Activated CD4-positive, alpha-beta T cell treated with anti-CD3 and anti-CD28 coated beads, Interleukin-2, Interleukin-6, amounts not matched to agents 100 ng/mL and 50 ng/mL, durations not matched to agents 16 hours and 8 hours (primary cell): ENCODE measurements at places on chromosomes 4 and X.

DNA sequence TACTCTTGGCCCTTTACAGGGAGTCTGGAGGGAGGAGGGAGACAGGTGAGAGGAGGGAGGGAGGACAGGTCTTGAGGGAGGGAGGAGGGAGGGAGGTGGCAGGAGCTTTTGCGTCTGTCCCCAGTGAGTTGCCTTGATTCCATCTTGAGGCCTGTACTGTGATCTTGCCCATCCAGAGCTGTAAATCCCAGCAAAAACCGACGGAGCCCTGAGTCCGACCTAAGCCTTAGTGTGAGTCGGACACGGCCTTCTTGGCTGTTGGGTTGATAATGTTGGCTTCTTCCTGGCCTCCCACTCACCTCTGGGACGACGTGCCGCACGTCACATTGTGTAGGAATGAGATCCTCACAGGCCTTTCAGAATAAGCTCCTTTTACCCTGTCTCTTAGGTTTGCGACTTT lies 72.5 kb downstream of the RGS12 start:
- no peak for DNase-seq

- DNase-seq = no peak
Measured at GRCh38 chrX:3443184-3443583, 96.7 kb upstream of the MXRA5 start.

- no peak for DNase-seq
Measured at GRCh38 chr4:38193236-38193863, 233.2 kb downstream of the PTTG2 start.

- no peak for DNase-seq
Measured at GRCh38 chrX:3407121-3407520, 60.7 kb upstream of the MXRA5 start.

DNA sequence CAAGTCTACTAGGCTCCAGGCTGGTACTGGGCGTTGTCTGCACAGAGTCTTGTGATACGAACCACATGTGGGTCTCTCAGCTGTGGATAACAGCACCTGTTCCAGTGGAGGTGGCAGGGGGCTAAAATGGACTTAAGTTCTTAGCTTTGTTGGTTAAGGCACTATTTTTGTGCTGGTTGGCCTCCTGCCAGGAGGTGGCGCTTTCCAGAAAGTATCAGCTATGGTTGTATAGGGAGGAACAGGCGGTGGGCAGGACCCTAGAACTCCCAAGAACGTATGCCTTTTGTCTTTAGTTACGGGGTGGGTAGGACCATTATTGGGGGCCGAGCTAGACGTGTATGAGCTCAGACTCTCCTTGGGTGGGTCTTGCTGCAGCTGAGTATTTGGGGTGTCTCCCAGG lies 1138.4 kb downstream of the PCDH19 start:
- peak; percentile 2 for DNase-seq

DNA sequence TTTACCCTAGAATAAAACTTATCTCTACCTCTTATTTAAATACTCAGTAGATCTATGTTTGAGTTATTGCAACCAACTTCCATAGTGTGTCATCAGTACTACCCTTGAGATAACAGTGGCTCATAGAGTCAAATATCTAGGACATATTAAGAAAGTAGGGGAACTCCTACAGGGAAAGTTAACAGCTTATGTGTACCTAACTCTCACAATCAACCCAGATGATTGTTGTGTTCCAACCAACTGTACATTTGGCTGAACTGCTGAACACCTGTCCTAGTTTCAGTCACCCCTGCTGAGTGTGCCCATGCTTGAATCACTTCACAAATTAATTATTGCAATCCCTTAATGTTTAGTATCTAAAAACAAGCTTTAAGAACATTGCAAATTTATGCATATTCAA lies 244.2 kb upstream of the GRID2 start:
- DNase-seq = no peak

DNA sequence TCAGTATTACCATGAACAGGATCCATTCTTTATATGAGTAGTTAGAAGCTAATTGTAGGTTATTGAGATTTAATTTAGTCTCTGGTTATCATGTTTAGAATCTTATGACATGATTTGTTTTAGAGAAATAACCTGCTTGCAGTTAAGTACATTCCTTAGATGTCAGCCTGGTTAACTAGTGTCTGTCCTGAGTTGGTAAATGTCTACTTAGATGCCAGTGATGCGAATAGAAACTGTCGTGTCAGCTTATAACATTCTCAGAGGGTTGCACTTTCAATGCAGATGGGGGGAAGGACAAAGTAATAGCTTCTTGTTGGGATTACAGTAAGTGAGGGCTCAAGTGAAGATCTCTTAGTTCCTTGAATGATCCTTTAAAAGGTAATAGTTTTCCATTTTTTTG lies 227.8 kb upstream of the SPRY1 start:
- DNase-seq = peak; percentile 35

DNA sequence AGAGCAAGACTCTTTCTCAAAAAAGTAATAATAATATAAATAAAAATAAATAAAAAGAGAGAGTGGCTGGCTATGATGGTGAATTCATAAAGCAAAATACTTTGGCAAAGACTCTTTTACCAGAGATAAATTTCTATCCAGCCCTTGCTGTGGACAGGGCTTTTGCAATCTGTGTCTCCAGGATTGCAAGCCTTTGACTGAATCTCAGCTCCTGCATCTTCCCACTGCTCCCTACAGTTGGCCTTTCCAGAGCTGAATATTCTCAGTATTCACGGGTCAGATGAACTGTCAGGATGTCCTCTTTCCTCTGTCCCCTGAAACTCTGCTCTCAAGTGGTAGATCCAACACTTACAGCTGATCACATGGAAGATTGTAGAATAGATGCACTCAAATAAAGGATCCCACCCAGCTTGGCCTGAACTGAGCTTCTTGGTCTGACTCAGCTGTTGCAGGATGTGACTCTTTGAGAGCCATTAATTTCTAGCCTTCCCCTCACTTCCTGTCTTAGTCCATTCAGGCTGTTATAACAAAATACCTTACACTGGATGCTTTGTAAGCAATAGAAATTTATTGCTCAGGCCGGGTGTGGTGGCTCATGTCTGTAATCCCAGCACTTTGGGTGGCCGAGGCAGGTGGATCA lies 123.4 kb upstream of the GUCY1A1 start:
- peak; percentile 2 for DNase-seq

DNA sequence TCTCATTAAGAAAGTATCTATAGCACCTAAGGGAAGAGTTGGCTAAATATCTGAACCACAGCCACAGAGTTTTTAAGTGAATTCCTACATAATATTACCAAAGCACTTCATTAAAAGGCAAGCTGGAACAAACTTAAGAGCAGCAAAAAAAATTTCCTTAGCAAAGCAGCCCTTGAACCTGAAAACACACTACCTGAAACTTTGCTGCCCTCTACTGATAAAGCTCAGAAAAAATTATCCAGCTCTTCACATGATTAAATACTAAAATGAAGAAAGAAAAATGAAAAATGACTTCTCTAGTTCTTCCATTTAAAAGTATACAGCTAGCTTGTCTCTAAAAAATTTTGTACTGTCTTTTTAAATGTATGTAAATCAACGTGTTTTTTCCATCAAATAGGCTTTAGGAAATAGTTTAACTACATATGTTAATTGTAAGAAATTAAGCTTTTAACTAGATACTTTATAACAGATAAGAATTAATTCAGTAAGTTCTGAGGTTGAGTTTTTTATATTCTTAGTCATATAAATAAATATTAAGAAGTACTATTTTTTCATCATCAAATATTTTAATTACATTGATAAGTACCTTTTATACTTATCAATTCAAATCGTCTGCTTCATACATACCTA lies 156.1 kb downstream of the STPG2 start:
- DNase-seq = peak; percentile 13

- DNase-seq = peak; percentile 53
Measured at GRCh38 chrX:152632445-152633097, 5.1 kb upstream of the GABRQ start.

DNA sequence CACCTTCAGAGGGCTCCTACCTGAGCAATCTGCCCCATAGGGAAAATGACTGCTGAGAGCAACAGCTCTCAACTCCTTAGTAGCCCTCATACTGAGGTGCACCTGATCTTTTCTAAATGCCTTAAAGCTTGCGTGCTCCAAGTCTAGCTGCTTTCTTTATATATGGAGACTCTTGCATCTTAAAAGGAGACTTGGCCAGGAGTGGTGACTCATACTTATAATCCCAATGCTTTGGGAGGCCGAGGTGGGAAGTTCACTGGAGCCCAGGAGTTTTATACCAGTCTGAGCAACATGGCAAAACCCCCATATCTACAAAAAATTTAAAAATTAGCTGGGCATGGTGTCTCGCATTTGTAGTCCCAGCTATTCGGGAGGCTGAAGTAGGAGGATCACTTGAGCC lies 78.1 kb upstream of the TRIM2 start:
- DNase-seq = no peak

- no peak for DNase-seq
Measured at GRCh38 chr4:44861756-44862155, 135.4 kb upstream of the GNPDA2 start.

GRCh38 chr4:7273738-7274297 lies 81.5 kb downstream of the SORCS2 start:
- DNase-seq = no peak

- DNase-seq = no peak
Measured at GRCh38 chrX:10021461-10022272, 54.5 kb downstream of the CLDN34 start.

DNA sequence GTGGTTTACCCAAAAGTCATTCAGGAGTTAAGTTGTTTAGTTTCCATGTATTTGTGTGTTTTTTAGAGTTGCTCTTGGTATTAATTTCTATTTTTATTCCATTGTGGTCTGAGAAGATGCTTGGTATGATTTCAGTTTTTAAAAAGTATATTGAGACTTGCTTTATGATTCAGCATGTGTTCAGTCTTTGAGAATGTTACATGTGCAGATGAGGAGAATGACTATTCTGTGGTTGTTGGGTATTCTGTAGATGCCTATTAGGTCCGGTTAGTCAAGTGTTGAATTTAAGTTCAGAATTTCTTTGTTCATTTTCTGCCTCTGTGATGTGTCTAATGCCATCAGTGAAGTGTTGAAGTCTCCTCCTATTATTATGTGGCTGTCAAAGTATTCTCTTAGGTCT lies 249.4 kb downstream of the ARHGAP10 start:
- peak; percentile 14 for DNase-seq

- no peak for DNase-seq
Measured at GRCh38 chrX:37993837-37994619, 12.3 kb upstream of the SYTL5 start.

DNA sequence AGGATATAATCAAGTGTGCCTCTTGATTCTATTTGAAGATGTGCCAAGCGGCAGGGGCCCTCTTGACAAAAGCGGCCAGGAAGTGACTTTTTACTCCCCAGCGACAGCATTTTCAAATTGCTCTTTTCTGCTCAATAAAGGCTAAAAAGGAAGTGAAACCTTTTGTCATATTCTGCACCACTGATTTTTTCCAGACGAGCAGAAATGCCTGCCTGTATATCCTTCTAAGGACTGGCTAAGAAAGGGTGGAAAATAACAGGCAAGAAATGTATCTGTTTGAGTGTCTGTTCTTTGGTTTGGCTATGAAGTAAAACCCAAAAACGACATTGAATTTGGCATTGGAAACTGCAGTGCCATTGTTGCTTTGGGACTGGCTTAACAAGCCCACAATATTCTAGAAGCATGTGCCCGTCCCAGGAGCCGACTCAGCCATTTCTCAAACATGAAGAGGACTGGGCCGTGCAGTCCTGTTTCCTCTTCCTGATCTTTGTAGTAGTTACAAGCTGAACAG lies 25.4 kb downstream of the TMSB4X start:
- peak; percentile 72 for DNase-seq

- no peak for DNase-seq
Measured at GRCh38 chr4:55931043-55931442, 17.7 kb upstream of the CEP135 start.

DNA sequence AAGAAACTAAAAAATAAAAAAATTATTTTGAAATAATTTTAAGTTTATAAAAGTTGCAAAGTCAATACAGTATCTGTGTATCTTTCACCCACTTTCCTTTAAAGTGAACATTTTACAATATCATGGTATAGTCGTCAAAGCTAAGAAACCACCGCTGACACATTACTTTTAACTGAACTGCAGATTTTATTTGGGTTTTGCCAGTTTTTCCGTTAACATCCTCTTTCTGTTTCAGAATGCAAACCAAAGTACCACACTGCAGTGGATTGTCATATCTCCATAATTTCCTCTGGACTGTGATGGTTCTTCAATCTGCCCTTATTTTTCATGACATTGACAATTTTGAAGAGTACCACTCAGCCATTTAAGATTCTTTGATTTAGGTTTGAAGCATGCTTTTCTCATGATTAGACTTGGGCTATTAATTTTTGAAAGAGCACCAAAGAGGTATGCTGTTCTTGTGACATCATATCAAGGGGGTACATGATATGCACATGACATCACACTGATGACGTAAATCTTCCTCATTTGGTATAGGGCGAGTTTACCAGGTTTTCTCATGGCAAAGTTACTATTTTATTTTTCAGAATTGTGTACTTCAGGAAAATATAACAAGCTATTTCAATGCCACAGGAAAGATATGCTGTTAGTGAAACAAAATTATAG lies 3.6 kb upstream of the CXCL1 start:
- DNase-seq = no peak

DNA sequence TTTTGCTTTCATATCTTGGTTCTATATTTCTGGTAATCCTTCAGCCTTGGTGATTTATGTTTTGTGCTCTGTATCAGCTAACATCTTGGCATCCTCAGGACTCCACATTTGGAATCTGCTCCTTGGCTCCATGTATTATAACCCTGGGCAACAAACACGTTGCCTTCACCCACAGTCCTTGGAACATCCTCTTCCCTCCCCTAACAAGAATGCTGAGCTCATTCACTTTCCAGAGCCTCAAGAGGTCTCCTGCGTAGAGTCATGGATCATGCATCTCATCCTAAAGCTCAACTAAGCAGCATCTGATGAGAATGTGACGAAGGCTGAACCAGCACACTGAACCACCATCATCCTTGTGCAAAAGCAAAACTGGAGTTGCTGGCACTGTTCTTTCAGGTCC lies 60.5 kb upstream of the C1GALT1C1 start:
- DNase-seq = no peak

DNA sequence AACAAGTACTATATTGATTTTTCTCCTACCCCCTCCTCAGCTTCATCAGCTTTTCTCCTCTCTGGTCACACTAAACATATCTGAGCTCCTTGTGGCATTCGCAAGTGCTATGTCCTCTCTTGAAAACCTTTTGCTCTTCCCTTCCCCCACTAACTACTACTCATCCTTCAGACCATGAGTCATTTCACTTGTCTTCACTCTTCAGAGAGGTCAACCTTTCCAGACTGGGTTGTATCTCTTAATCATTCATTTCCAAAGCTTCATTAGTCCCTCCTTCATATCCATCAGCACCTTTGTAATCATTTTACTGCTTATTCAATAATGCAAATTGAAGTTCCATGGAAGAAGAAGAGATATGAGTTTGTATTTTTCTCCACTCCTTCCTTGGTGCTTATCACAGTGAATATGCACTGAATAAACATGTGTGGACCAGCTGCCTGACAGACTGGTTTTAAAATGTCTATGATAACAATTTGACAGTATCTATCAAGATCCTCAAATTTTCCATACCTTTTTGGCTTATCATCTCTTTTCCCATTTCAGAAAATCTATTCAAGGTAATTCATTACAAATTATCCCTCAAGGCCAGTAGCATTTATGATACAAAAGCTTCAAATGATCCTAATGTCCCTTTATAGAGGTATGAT lies 28.4 kb downstream of the DDX60L start:
- peak; percentile 58 for DNase-seq
